ENCODE measurements at places on chromosomes 6 and 20.

DNA sequence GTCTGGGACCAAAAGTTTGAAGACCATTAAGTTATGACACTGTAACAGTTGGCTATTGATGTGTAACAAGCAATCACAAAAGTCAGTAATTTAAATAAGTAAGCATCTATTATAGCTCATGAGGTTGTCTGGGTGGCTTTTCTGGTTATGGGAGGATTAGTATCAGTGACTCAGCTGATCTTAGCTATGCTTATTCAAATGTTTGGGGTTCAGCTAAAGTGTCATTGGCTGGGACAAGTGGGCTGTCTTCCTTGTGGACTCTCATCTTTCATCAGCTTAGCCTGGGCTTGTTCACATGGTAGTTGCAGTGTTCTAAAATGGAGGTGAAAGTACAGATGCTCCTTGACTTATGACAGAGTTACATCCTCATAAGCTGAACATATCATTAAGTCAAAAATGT is 74.6 kb upstream of the LAMP5 start:
- no peak for DNase-seq

DNA sequence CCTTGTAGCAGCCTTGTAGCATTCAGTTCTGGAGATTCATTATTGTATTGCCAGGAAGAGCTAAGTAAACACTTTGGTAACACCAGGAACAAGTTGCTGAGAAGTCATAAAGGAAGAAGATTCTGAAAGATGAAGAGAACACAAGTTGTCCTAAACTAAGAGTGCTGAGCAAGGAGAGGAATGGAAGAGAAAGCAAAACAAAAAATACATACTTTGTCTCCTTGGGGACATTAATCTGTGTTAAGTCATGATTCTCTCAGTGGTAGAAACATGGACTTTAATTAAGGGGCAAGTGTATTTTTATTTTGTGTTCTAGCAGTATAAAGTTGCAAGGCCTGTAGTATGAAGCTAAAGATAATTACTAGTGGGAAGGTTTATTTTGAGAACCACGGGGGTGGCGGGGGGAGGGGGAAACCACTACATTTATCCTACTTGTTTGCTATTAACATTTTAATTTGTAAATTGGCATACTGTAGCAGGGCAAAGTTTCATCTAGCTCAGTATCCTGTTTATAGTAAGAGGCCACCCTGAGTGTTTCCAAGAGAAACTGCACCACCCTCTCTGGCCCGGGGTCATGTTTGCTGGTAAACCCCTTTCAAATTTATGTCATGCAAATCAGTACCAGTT is 463.0 kb downstream of the CDKAL1 start:
- DNase-seq = no peak

DNA sequence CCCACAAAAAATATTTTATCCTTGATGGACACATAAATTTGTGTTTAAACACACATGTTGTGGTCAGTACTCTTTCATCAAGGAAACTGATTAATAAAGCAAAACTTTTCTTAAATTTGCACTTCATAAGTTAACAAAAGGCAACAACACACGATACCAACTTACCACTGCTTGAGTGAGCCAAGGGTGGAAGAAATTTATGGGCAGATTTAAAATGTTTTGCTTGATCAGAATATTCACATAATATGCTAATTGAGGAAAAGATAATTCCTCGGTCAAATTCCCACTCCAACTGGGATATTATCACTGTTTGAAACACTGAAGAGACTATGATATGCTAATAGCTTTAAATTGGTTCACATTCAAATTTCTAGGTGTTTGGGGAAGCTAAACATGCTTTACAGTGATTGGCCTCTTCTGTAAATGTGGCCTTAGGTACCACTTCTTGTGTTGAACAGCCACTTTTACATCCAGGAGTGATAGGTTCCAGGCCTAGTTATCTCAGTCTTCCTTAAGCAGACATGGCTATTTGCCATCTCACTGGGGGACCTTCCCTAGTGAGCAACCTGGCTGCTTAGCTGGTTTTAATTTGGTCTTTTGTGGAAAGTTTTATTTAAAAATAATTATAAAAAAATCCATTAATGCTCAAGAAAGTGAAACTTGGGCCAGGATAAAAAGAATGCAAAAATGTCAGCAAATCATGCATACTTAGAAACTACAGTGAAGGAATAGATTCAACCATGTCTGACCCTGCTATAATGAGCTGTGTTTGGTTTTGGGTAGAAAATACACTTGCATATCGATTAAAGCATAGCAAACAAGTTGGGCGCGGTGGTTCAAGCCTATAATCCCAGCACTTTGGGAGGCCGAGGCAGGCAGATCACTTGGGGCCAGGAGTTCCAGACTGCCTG is 221.2 kb upstream of the MAP3K7 start:
- no peak for DNase-seq

DNA sequence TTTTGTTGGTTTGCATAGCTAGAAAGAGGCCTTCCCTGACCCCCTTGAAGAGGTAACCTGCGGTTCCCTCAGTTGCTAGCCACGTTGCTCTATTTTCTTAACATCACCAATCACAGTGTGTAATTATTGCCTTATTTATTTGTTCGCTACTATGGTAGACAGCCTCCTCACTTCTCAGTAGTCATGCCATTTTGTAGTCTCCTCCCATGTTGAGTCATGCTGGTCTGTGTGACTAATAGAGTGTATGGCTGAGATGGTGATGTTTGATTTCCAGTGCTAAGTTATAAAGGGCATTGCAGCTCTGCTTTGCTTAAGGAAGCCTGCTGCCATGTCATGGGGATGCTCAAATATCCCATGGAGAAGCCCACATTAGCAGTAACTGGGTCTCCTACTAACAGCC is 236.6 kb upstream of the CHD6 start:
- DNase-seq = no peak

DNA sequence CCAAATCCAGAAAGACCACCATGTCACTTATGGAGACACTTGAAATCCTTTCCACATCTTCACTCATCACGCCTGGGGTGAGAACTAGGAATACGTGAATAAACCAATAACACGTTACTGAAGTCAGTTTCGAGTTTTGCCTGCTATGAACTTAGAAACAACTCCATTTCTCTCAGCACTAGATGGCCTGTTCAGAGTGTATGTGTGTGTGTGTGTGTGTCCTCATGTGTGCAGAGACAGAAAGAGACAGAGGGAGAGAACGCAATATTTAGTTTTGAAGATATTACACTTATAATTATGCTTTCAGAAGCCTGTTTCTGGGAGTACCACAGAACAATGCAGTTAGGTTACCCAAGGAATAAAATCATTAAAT is 81.2 kb upstream of the CCN6 start:
- no peak for DNase-seq

DNA sequence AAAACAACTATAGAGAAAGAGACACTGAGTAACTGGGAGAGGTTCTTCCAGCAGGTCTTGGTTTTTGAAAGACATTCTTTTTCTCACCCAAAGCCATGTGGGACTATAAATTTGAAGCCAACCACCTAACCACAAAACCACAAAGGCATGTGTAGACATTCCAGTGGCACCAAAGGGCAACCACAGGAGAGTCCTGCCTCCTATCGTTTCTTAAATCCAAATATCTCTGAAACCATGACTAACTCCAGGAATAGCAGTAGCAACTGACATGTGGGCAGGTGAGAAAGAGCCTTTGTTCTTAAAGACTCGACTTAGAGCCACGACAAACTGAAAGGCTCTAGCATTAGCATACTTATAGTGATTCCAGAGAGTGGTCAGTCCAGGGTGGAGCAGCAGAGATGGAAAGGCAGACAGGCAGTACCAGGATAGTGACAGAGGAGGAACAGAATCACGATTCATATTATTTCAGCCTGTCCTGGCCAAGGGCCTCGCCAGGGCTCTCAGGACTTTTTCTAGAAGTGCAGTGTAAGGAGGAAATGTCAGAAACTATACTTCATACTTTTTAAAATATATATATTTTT is 9.4 kb upstream of the COL9A1 start:
- DNase-seq = no peak

DNA sequence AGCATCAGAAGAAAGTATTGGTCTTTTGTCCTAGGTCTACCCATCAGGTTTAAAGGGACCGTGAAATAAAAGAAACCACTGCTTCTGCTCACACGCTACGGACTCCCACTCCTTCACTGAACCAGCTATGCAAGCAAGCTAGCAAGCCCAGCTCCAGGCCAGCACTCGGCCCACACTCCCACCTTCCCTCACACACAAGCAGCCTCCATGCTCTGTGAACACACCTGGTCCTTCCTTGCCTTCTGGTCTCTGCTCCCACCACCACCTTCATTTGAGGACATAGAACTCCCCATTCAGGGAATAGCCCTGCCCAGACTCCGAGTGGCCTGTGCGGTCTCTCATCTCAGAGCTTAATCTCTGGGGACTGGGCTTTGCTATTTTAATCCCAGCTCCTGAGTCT is 436.4 kb upstream of the CDH4 start:
- no peak for DNase-seq

- peak; percentile 64 for DNase-seq
Measured at GRCh38 chr6:135195041-135195440, 13.9 kb downstream of the MYB start.

Data from CD14-positive monocyte (primary cell).